ENCODE measurements at places on chromosomes 2 and 18. TPM values are rescaled to one million over a fixed set of nuclear protein-coding genes. Genes with fewer than 3 reads are reported as not detected.

ANKRD30B gene
- total RNA-seq, result 0.40 TPM

SERPINB3 gene
- not detected for total RNA-seq

DNA sequence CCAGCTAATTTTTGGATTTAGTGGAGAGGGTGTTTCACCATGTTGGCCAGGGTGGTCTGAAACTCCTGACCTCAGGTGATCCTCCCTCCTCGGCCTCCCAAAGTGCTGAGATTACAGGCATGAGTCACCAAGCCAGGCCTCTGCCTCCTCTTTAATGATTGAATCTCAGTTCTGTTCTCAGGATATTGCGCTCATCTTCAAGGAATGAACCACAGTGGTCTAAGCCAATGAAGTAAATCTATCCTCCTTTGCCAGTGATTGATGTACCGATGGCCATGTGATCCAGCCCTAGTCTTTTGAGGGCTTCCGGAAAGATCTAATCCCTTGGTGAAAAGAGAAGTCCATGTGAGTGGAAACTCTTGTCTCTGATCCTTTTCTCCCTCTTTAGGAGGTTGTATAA is 48.6 kb downstream of the POLE4 start:
- H3K27me3 ChIP-seq, result no peaks in the 10 kb centered on the region
- no peak overlapping the region for H3K4me3 ChIP-seq
- H3K27ac ChIP-seq, result no peak overlapping the region
- no peaks in the 10 kb centered on the region for H3K4me1 ChIP-seq

GRCh38 chr2:237230355-237230754 is 144.7 kb downstream of the COPS8 start:
- no peaks in the 10 kb centered on the region for H3K36me3 ChIP-seq
- no peaks in the 10 kb centered on the region for H3K27me3 ChIP-seq
- no peak overlapping the region for H3K4me3 ChIP-seq

GRCh38 chr2:127408807-127409099 is 9.5 kb upstream of the PROC start:
- no peaks in the 10 kb centered on the region for H3K27me3 ChIP-seq
- H3K4me1 ChIP-seq, result peaks cover 20% of the 10 kb centered on the region
- no peaks in the 10 kb centered on the region for H3K36me3 ChIP-seq
- DNase-seq, result no peak
- H3K27ac ChIP-seq, result peak overlapping the region; percentile 75
- H3K4me3 ChIP-seq, result no peak overlapping the region
